ENCODE measurements at places on chromosomes 16 and 17.

GRCh38 chr17:1169221-1169928, 10.4 kb downstream of the ABR start:
- DNase-seq: no peak

- DNase-seq: no peak
Observed at GRCh38 chr17:59387351-59388068, 56.1 kb downstream of the YPEL2 start.

DNA sequence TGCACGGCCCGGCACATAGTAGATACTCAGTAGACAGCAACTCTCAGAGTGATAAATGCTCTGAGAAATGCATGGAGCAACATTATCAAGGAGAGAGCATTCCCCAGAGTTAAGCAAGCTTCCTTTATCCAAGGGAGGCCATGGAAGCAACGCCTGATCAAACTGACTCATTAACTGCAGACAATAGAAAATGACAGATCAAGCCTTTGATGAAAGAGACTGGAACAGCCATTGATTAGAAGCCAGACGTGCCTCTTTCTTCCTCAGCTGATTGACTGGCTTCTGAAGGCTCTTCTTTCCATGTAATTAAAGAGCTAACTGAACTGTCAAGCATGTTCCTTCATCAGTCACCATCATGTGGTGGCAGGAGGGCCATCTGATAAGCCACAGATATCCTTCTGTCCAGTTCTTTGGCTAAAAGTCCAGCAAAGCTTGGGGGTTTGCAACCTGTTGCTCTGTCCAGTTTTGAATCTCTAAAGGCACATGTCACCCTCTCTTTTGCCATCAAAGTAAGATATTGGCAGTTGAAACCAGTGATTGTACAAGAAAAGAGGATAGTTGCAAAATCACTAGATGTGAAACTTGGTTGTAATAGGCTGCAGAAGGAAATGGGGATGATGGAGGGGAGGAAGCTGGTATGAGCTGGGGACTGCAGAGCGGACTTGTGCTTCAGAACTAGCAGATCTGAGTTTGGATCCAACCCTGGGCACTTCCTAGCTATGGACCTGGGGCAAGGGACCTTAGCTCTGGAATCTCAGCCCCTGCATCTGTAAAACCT, 188.0 kb downstream of the HAPSTR1 start:
- no peak for DNase-seq

- DNase-seq: no peak
Observed at GRCh38 chr16:27476240-27476639, 73.5 kb downstream of the GTF3C1 start.

GRCh38 chr17:47763913-47764582, 31.0 kb downstream of the TBX21 start:
- no peak for DNase-seq

DNA sequence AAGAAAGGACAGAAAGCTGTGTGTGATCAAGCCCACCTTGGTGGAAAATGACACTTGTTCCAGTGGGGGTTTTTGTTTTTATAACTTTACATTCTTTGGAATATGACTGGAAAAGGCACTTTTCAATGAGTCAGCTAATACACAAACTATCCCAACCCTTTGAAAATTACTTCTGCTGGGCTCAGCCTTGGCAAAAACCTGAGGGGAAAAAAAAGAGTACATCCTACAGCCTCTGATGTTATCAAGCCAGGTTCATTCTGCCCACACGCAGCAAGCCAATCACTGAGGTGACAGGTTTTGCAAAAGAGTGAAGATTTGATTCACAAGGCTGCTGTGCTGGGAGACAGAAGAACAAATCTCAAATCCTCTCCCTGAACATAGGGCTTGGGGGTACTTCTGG, 484.5 kb upstream of the ERCC4 start:
- no peak for DNase-seq

- DNase-seq: peak; percentile 2
Observed at GRCh38 chr17:36907407-36907806, 29.9 kb upstream of the LHX1 start.

- DNase-seq: no peak
Observed at GRCh38 chr16:81537721-81538561, 93.3 kb downstream of the CMIP start.

DNA sequence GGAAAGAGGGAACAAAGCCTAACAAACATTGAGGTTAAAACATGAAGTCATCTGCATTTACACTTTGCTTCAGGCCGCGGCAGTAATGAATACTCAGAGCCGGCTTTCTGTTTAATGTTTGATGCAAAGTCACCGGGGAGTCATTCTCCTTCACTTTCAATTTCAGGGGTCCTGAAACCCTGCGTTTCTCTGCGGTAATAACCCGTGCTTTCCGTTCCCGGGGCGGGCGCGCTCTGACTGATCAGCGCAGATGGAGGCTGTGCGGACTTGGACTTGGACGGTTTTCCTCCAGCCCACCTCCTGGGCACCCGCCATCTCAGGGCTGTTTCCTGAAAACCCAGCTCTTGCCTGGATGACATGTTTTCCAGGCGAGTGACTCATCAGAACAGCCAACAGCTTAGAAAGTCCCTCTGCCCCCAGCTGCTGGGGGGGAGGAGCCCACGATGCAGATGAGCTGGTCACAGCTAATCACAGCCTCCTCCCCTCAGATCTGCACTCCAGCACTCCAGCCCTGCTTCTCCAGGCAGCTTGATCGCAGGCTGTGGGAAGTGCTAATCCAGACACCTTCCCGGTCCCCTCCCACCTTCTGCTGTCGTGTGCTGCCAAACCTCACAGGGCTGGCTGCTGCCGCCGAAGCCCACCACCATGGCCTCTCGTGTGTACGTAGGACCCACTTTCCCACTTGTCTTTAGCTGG, 158.6 kb upstream of the CHMP6 start:
- peak; percentile 83 for DNase-seq

GRCh38 chr16:19863990-19864389, 20.7 kb downstream of the GPRC5B start:
- DNase-seq: no peak

DNA sequence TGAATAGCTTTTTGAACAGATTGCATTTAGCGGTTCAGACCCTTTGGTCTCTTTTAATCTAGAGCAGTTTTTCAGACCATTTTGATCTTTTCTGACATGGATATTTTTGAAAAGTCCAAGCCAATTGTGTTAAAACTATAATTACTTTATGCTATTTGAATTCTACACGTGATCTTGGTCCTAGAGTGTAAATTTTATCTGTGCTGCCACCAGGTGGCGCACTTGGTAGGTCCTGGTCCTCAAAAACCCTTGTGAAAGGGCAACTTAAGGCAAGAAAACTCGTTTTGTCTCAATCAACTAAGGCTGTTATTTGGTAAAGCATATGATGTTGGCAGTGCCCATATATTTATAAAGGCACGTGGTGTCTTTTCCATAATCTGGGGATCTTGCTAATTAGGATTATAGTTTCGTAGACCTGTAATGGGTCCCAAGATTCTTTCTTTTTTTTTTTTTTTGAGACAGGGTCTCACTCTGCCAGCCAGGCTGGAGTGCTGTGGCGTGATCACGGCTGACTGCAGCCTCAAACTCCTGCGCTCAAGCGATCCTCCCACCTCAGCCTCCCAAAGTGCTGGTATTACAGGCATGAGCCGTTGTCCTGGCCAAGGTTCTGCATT, 43.9 kb upstream of the TEX2 start:
- DNase-seq: peak; percentile 31

DNA sequence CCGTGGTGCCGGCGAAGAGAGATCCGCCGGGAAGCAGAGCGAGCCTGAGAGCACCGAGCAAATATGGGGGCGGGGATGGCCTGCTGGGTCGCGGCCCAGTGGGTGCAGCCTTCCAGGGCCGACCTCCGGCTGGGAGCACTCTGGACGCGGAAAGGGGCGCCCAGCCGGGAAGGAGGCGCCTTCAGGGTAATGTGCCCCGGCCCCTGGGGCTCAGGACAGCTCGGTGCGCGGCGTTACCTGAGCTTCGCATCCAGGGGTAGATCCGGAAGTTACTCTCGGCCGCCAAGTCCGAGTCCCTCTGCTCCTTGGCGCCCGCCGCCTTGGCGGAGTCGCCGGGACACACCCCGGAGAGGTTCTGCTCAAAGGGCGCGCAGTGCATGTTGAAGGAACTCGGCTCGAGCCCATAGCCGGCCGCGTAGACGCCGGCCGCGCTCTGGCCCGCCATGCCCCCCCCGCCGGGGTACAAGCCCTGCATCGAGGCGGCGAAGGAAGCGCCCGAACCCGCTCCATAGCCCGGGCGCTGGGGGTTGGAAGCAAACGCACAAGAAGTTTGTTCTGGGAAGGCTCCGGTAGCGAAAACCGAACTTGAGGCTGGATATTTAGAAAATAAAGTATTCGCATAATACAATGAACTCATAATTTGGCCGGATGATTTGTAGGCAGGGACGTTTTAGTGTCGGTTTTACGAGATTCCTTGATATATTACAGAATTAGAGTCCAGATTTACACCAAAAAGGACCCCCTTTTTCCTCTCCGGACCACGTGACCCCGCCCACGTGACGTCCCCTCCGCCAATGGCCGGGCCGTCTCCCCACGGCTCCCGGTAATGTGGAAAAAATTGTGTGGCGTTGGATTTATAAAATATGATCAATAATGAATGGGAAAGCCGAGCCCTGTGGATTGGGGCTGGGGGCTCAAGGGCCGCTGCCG, at the start of gene HOXB7:
HOXB7 (minus strand) TSS at position 736 of the 930 bp plus-strand sequence; CDS start at position 637, 99 bp downstream.
- DNase-seq: peak; percentile 53

DNA sequence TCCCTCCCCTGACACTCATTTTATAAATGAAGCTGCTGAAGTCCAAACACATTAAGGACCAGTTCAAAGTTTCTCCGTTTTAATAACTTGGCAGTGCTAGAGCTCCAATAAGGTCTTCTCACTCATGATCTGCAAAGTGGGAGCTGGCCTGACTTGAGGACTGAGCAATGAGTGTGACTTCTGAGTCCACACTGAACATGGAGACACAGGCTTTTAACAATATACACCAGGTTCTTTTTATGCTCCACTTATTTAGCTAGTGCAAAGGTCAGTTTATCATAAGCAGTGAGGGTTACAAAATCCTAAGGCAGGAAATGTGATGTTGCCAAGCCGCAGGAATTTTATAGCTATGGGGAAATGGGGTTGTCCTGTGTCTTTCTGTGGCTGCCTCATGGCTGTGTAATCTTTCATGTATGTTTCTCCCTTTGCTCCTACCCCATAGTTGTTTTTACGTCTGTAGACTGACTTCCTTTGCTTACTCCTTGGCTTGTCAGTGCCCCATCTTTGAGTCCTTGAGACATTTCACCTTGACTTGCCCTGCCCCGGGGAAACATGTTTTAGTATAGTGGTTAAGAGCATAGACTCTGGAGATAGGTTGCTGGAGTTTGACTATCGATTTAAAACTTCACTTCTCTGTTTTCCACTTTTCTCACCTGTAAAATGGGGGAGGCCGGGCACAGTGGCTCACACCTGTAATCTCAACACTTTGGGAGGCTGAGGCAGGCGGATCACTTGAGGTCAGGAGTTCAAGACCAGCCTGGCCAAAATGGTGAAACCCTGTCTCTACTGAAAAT, 12.2 kb upstream of the MMD start:
- no peak for DNase-seq

GRCh38 chr17:68835071-68835470, 120.1 kb downstream of the ABCA8 start:
- DNase-seq: no peak

DNA sequence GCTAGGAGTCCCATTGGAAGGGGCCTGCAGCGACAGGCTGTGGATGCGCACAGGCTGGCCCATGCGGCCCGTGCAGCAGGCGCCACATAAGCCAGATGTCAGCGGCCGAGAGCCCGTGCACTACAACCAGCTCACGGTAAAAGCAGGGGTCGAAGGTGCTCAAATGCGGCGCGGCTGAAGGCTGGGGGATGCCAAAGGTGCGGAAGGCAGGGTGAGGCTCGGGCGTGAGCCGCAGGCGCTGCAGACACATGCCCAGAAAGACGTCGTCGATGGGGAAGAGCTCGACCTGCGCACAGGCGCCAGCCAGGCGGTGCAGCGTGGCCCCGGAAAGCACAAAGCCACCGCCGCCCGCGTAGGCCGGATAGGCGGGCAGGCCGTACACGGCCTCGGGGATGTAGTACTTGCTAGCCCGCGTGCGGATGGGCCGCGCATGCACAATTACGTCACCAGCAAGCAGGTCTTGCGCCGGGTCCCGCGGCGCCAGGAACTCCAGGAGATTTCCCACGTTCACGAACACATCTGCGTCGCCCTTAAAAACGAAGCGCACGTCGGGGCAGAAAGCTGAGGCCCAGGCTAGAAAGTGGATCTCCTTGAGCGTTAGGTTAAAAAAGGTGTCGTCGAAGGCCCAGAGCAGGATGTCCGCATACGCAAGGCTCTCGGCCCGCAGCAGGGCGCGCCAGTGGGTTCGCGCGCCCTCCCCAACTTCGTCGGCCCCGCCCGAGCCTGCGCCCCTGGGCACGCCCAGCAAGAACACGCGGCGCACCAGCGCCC, 1.3 kb downstream of the B3GNT9 start:
- DNase-seq: no peak

DNA sequence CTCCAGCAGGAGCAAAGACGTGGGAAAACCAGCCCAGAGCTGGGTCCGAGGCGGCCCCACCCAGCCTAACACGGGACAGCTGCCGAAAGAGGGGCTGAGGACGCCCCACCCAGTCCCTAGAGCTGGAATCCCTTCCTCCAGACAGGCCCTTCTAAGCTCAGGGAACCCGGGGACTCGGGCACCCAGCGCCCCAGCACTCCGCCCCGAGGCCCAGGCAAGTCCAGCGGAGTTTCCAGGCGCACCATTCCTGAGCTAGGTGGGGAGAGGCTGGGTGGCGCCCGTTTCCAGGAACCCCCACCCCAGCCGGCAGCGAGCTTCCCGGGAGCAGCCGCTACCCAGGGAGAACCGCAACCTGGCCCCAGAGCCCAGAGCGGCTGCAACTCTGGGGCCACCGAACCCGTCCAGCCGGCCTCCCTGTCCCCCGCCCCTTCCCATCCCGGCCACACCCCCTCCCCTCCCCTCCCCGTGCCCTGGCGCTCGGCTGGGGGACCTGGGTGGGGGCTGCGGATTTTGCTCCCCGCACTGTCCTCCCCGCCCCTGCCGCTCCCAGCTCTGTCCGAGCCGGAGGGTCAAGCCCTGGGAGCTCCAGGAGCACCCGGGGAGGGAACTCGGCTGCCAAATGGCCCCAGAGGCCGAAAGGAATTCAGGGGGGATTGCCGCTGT, 536 bp downstream of the TMC6 start:
- no peak for DNase-seq

GRCh38 chr16:5770118-5770517, 672.5 kb upstream of the EEF2KMT start:
- DNase-seq: no peak

GRCh38 chr17:29956225-29956624, 14.8 kb downstream of the EFCAB5 start:
- no peak for DNase-seq

- no peak for DNase-seq
Observed at GRCh38 chr17:39107973-39108372, 43.5 kb downstream of the PLXDC1 start.

GRCh38 chr16:80947708-80948625, 58.7 kb downstream of the CMC2 start:
- DNase-seq: no peak
